ENCODE measurements at places on chromosomes 6 and 20.
A peak's percentile ranks its signal among the peaks of the same experiment; 100 is the strongest.

DNA sequence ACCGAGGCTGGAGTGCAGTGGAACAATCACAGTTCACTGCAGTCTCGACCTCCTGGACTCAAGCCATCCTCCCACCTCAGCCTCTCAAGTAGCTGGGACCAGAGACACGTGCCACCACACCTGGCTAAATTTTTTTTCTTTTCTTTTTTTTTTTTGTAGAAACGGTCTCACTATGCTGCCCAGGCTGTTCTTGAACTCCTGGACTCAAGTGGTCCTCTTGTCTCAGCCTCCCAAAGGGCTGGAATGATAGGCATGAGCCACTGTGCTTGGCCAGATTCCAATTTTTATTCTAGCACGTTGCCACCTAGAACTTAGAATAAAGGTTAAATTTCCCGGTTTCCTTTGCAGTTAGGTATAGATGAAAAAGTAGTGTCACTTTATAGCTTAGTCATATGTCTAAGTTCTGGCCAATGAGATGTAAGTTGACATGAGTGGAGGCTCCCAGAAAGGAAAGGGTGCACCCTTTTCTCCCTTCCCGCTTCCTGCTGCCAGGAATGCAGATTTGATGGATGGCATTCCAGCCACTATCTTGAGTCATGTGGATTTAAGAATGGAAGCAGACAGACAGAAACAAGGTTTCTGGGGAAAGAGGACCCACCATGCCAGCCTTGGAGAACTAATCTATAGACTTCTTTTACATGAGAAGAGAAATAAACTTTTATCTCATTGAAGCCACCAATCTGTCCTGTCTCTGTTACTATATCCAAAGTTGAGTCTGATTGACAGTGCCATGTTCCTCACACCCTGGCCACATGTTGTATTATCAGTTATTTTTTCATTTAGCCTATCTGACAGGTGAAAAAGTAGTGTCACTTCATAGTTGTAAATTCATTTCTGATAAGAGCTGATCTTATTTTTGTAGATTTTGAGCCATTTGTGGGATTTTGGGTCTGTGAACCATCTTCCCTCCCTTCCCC is 60.6 kb upstream of the NCOA3 start:
- no peak for DNase-seq

DNA sequence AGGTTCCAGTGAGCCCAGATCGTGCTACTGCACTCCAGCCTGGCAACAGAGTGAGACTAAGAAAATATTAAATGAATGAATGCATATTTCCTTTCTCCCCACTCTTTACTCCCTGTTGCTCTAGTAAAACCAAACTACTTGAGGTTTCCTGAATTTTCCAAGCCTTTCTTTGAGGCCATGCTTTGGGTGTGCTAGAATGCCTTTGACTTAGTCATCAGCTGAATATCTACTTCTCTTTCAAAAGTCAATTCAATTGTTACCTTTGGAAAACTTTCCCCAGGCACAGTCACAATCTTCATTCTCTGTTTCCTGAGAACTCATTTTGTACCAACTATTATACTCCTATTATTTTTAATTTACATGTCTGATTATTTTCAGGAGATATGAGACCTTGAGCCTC is 27.5 kb upstream of the CEP85L start:
- no peak for DNase-seq

DNA sequence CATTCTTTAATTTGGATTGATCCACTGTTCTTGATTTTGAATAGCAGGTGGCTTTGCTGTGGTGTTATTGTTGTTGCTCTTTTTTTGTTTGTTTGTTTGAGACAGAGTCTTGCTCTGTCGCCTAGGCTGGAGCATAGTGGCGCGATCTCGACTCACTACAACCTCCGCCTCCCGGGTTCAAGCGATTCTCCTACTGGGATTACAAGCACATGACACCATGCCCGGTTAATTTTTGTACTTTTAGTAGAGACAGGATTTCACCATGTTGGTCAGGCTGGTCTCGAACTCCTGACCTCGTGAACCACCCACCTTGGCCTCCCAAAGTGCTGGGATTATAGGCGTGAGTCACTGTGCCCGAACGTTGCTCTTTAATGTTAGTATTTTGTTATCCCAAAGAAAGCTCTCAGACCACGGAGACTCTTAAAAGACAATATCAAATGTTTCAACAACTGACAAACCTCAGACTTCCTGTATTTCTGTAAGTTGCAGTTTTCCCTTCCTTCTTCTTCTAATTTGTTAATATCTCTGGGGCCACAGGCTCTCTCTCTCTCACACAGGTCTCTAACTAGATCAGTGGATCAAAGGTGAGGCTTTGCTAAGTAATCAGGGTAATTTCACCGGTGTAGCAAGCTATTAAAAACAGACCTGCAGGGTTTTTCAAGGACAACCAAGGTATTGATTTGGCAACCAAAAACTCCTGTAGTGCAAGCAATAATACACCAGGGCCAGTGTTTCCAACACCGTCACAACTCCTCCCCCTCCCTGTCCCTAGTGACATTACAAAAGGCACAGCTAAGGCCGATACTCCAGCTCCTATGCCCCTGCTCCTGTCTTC is 48.8 kb upstream of the ZNF217 start:
- DNase-seq: peak; percentile 82

DNA sequence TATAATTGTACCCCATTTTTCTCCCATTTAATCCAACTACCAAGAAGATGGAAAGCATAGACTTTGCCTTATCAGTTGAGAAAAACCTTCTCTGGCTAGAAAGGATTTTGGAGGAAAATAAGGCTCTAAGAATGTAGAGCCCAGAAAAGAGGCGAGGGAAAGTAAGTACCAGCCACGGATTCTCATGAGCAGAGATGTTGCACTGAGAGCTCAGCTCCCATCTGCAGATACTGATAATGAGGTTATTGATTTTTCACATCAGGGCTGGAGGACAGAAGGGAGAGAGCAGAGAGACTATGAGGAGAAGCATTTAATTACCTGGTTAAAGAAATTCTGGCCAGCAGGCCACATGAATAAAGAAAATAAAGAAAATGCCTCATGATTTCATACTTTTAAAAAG is 104.4 kb upstream of the FAM184A start:
- DNase-seq: no peak

DNA sequence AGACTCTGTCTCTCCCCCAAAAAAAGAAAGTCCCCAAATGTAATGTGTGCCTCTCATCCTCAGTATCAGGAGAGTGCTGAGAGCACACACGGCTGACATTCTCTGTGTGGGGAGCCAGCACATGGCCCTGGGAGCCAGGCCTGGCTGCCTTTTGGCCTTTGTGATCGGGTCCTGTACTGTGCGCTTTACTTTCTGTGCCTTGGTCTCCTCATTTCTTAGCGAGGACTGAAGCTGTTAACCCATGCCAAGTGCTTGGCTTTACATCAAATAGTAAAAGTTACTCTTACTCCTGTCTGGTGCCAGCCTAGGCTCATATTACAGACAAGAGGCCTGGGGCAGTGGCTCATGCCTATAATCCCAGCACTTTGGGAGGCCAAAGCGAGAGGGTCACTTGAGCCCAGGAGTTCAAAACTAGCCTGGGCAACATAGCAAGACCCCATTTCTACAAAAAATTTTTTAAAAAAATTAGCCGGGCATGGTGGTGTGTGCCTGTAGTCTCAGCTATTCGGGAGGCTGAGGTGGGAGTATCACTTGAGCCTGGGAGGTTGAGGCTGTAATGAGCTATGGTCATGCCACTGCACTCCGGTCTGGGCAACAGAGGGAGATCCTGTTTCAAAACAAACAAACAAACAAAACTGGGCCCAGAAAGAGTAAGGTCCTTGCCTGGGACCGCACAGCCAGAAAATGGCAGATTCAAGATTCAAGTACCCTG is 50.3 kb downstream of the SNAI1 start:
- DNase-seq: no peak

DNA sequence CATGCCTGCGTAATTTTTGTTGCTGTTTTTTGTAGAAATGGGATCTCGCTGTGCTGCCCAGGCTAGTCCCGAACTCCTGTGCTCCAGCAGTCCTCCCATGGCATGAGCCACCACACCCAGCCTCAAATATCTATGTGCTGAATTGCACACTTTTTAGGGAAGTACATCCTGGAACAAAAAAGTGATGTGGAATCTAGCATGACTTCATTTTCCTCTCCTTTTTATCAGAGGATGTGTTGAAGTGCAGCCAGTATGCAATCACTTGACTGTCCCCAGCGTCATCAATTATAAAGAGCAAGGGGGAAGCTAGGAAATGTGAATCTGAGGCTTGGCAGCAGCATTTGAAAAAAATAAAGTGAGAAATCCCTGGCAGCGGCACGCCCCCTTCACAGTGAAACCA is 6.4 kb upstream of the EXOC2 start:
- no peak for DNase-seq

DNA sequence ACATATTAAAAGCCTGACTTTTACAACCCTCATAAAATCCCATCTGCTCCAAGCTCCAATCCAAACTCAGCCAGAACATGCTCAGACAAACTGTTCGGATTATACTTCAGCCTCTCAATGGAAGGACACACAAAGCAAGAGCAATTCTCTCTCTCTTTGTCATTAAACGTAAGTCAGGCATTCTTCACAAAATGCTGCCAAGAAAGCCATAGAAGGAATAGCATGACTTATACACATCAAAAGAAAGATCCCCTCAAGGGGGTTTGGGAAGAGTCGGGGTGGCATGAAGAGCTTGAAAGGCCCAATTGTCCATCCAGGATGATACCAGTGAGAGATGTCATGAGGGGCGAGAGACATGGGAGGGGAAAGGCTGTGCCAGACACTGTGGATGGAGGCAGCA is 268.9 kb downstream of the PREX1 start:
- DNase-seq: no peak

- no peak for DNase-seq
These were observed 155.8 kb downstream of the SLC16A10 start for GRCh38 chr6:111243095-111243494.

DNA sequence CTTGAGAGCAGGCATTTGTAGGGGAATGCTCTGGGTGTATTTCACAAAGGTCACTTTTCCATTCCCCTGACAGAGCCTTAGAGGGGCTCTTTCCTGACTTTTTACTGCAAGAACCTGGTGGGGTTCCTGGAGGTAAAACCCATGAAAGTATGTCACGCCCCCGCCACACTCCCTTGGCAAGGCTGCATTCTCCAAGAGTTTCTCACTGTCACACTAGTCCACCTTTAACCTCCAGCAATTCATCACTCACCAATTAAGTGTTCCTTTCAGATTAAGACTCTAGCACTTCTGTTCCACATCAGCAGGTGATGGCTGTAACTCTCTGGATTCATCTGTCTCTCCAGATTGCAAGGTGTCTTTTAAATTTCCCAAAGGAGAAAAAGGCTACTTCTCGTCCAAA is 32.7 kb upstream of the NKX2-4 start:
- no peak for DNase-seq

DNA sequence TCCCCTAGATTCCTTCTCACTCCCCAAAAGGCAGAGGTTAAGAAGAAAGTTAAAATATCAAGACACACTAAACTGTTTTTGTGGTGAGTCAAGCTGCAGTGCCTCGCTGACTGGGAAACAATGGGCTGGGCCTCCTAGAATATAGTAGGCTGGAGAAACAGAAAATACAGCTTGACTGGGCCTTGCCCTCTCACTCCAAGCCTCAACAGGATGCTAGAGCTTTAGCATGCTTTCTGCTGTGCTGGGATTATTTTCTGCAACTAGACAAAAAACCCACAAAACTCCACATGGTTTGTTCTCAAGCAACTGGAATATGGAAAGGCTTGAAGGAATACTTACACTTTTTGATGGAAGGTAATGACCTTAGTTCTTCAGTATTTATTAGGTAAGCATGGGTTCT is 27.9 kb downstream of the FOXO3 start:
- no peak for DNase-seq

DNA sequence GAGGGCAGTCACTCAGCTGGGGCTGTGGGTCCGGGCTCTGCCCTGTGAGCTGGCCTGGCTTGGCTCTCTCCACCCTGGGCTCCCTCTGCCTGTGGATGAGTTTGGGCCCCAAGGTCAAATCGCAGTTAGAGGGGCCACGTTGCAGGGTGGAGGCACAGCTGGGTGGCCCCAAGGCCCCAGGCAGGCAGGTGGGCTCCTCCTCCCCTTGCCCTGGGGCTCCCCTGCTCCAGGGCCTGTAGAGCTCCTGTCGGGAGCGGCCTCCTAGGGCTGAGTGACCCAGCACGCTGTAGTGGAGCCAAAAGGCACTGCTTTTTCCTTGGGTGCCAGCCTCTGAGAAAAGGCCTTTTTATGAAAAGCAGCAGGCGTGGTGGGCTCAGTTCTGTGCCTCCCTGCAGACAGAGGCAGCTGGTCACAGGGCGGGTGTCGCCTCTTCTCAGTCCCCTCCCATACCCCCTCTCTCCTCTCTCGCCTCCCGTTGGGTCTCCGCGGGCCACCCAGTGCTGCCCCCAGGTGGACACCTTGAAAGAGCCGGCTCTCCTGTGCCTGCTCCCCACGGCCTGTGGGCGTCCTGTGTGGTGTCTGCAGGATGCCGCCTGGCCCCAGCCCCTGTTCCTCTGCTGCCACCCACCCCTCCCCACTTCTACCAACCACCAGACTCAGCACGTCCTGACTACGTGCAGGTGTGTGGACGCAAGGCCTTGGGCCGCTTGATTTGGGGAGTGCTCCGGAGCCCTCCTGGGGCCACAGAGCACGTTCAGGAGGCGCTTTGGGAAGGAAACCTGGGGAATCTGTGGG is 13.2 kb downstream of the SS18L1 start:
- DNase-seq: peak; percentile 77

DNA sequence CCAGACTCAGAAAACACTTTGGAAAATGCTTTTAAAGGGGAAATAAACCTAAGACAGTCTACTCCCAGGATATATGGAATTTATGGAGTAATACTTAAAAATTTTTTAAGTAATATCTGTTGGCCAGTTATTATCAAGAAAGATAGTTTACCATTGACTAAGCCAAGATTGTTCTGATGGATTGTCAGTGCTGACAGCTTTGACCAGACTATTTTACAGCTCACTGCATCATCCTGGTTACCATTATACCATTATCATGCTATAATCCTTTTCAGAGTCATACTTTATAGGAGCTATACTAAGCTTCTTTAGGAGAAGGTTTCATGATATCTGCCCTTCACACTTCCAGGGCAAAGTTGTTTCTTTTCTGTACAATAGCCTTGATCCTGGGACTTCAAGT is 16.5 kb downstream of the GTF2H5 start:
- DNase-seq: no peak

- DNase-seq: no peak
These were observed 52.8 kb downstream of the MAP3K4 start for GRCh38 chr6:161044335-161044734.

Measured in activated CD4-positive, alpha-beta T cell treated with anti-CD3 and anti-CD28 coated beads, Interleukin-10, Interleukin-2, amounts not matched to agents 100 ng/mL and 50 ng/mL, durations not matched to agents 16 hours and 8 hours (primary cell).